ENCODE measurements at places on chromosomes 5 and 9.

- DNase-seq = no peak
Observed at GRCh38 chr9:138060365-138060764, 182.8 kb downstream of the CACNA1B start.

DNA sequence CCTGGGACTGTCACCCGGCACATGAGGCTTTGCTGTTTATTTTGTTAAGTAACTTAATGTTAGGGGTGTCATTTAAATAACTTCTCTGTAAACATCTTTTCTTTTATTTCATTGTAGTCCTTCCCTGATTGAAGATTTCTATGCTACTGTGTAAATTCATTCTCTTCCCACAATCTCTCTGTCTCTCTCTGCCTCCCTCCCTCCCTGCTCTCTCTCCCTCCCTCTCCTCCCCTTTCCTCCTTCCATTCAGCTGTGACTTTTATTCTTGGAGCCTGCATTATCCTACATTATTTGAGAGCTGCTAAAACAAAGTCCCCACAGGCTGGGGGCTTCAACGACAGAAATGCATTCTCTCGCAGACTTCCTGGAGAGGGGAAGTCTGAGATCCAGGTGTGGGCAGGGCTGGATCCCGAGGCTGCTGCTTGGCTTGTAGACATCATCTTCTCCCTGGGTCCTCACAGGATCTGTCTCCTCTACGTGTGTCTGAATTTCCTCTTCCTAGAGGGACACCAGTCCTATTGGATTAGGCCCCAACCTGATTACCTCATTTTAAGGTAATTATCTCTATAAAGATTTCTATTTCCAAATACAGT, 18.4 kb downstream of the UBE2QL1 start:
- DNase-seq = no peak

- no peak for DNase-seq
Observed at GRCh38 chr9:133106511-133107244, 14.4 kb downstream of the RALGDS start.

DNA sequence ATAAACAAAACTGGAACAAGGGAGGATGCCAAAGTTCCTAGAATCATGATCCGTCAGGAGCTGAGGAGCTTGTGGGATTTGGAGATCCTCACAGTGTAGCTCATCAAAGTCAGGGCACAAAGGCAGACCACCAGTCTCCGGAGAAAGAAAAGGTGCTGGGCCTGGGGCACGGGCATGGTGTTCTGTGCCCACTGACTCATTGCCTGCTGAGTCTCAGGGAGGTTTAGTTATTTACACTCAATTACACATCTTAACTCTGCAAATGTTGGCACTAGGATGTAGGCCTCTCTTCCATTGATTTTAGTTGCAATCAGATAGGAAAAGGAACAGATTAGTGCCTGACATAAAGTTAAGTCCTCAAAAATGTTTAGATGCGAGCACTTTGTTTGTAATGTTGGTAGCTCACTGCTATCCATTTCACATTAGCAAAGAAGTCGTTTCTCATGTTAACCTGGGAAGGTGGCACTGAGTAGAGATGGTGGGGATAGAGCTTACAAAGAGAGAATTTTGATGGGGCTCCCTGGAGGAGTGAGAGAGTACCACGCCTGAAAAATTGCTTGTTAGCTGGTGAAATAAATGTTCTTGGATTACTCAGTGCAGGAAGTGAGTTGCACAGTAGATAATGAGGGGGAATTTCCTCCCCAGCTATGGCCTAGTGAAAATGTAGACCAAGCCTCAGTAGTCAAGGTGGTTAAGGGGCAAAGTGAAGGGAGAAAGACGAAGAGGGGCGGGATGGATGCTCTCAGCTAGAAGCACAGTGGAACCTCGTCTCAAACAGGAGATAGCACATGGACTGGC, 109.5 kb upstream of the CD180 start:
- no peak for DNase-seq

GRCh38 chr5:160923936-160924710, 72.1 kb upstream of the ATP10B start:
- DNase-seq = no peak

GRCh38 chr5:111133436-111133751, 41.2 kb downstream of the WDR36 start:
- no peak for DNase-seq

- DNase-seq = no peak
Observed at GRCh38 chr5:38681029-38681706, 124.7 kb upstream of the LIFR start.

Data from activated naive CD4-positive, alpha-beta T cell (primary cell).